ENCODE measurements at places on chromosomes 3 and 15. TPM values are rescaled to one million over a fixed set of nuclear protein-coding genes. Genes with fewer than 3 reads are reported as not detected.

The ANKUB1 gene
- total RNA-seq, result 0.41 TPM

The IL17RE gene
- total RNA-seq, result under 0.01 TPM

- DNase-seq, result no peak
Observed at GRCh38 chr3:89847955-89848354, 740.5 kb downstream of the EPHA3 start.

GRCh38 chr3:150610785-150611184 is 7.7 kb downstream of the SELENOT start:
- DNase-seq, result no peak

DNA sequence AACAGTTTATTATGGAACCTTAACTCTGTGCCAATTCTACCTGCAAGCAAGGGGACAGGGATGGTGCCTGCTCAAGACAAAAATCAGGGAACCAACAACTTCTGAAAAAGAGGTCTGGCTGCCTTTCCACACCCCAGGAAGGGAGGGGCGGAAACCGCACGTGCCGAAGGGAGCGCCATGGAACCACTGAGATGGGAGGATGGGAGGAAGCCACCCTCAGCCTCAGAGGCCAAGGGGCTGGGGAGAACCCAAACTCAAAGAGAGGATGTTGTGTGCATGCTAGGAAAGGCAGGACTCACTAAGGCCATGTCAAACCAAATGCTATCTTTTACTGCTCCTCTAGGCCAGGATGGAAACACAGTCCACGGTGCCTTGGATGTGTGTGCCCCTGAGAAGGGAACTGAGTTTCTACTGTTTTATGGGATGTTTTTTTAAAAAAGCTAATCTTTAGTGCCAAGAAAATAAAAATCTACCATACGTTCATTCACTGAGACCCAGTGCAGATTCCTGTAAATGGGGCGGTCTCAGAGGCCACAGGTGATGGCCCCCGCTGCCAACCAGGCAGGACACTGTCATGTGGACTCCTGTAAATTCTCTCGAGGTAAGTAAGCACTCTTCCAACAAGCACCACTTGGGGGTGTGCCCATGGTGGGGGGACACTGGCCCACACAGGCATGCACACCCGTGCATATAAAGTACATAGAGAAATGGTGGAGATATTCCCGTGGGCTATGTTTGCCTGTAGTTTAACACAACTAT is 20.5 kb downstream of the SRPRB start:
- no peak for DNase-seq

GRCh38 chr3:143824735-143825385 is 23.4 kb downstream of the SLC9A9 start:
- no peak for DNase-seq

DNA sequence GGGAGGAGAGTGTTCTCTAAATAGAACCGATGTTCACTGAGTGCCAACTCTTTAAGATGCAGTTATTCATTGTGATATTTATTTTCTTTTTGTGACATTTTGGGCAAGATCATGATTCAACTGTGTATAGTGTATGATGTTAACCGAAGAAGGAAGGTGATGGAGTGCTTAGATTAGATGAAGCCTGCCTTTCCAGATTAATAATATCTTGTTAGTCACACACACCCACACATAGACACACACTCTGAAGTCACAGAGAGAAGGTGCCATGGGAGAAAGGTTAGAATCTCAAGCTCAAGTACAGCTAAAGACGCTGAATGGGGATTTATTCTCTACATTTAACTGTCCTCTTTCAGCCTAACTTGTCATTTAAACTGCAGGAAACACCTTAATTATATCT is 77.0 kb downstream of the SLC9A9 start:
- no peak for DNase-seq
